ENCODE measurements at places on chromosomes 16 and 17.

DNA sequence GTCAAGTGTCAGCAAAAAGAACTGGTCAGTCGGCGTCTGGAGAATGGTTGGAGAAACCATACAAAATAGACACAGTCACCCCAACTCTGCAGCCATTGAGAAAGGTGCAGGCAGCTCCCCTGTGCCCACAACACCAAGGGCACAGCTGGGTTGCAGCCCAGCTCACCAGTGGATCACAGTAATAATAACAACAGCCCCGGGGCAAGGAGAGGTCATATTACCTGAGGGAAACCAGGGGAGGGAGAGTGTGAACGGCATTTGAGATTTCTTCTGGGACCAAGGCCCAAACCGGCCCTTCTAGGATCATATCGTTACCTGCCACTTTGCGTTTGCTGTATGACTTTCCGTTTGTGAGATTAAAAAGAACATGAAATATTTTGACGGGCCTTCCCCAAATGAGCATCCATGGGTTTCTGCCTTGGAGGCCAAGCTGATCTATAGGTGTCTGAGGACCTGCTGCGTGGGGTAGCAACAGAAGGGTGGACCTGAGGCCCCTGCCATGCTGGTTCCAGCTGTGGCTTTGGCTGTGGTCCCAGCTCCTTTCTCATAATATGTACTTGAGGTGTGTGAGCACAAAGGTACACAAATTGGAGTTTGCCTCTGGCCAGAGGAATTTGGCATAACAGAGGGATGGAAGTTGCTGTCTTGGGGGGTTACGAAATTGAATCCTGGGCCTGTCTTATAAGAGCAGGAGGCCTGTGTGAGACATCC lies 154.6 kb downstream of the CMIP start:
- no peak for DNase-seq

- no peak for DNase-seq
Observed at GRCh38 chr17:1986783-1987451, 38.2 kb downstream of the RTN4RL1 start.

DNA sequence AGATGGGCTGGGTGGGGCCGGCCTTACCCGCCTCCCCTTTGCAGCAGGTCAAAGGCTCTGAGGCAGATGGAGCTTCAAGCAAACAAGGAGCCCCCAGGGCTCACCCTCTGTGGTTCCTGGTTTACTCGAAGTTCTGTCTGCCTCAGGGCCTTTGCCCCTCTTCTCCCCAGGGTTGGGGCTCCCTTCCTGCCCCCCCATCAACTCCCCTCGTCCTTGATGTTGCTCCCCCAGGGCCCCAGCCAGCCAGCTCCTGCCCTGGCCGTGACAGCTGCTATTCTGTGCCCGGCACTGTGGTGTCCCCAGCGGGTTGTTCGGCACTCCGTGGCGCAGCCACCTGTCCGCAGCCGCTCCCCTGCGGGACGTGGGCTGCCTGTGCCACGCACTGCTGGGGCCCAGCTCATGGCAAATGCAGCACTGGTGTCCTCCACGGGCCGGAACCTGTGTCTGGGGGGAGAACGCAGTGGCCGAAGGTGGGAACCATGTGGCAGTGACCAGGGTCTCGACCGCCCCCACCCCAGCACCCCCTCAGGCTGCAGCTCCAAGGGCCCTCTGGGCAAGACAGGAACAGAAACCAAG lies 4.3 kb upstream of the METRN start:
- DNase-seq: no peak

- DNase-seq: peak; percentile 77
Observed at GRCh38 chr16:88599825-88600538, 29.8 kb downstream of the ZC3H18 start.

- DNase-seq: no peak
Observed at GRCh38 chr17:67769231-67769630, 51.5 kb downstream of the NOL11 start.

DNA sequence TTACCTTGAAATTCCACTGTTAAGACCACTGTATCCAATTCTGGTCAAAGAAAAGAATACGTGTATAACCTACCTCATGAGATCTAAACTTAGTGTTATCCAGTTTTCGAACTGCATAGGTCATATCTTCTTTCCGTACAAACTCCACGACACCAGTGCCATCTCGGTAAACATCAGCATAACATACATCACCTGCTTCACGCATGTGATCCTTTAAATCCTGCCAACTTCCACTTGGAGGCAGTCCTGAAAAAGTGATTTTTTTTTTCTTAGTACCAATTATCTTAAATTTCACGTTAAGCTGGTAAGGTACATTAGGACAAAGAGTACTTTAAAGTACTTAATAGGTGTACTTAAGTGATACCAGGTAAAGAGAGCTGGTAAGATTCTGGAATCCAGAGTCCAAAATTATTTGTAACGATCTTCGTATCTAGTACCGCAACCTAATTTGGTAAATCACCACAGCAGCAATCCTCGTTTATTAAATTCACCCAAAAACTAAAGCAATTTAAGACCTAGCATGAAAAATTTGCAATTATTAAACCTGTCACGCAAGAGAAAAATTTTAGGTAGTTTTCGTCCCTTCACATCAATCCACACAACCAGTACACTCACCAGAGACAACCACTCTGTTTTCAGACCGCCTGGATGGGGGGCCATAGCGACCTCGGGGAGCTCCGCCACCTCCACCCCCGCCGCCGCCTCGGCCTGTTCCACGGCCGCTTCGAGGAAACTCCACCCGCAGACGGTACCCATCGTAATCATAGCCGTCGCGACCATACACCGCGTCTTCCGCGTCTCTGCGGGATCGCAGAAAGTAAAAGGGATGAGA lies 1.1 kb downstream of the SRSF1 start:
- DNase-seq: no peak

Measured in sigmoid colon (tissue), 7 donors.